ENCODE measurements at places on chromosomes 12 and 14. TPM values are rescaled to one million over a fixed set of nuclear protein-coding genes. Genes with fewer than 3 reads are reported as not detected.

The PTPRB gene
- total RNA-seq = 1.1 TPM

The TMEM132C gene
- total RNA-seq = not detected

The IL26 gene
- not detected for total RNA-seq

The PGF gene
- 3.5 TPM for total RNA-seq

The GPR68 gene
- 0.07 TPM for total RNA-seq

The PROX2 gene
- not detected for total RNA-seq

The RNASE3 gene
- total RNA-seq = not detected

The KRT86 gene
- 41.1 TPM for total RNA-seq

The P2RX7 gene
- not detected for total RNA-seq

The BHLHE41 gene
- total RNA-seq = 0.57 TPM

The NGB gene
- total RNA-seq = not detected

The C1S gene
- total RNA-seq = 36.8 TPM

The SLC25A21 gene
- 1.6 TPM for total RNA-seq

The BATF gene
- total RNA-seq = not detected

The ARHGEF40 gene
- 12.9 TPM for total RNA-seq

The CCER1 gene
- total RNA-seq = not detected

The MIP gene
- 0.20 TPM for total RNA-seq

The CCDC177 gene
- not detected for total RNA-seq

The SERPINA9 gene
- total RNA-seq = not detected

The RNASE2 gene
- not detected for total RNA-seq

The TMCC3 gene
- total RNA-seq = 1.0 TPM

The GCH1 gene
- total RNA-seq = 3.5 TPM

The DNAJC22 gene
- total RNA-seq = 19.2 TPM

The EIF2S3B gene
- 0.82 TPM for total RNA-seq

The TESPA1 gene
- total RNA-seq = not detected

The IFNG-AS1 gene
- not detected for total RNA-seq

The ADSS1 gene
- total RNA-seq = 5.8 TPM

The ALDH1L2 gene
- 3.3 TPM for total RNA-seq

The SMOC1 gene
- total RNA-seq = 15.6 TPM

The ASCL1 gene
- not detected for total RNA-seq

The EXOC3L4 gene
- 0.94 TPM for total RNA-seq

The BAG5 gene
- total RNA-seq = 25.0 TPM

The DLGAP5 gene
- total RNA-seq = 33.9 TPM

The HOXC12 gene
- total RNA-seq = not detected

The KLHL33 gene
- not detected for total RNA-seq

The NKX2-1 gene
- 0.06 TPM for total RNA-seq

The KRT83 gene
- 5.4 TPM for total RNA-seq

The KRT80 gene
- 58.9 TPM for total RNA-seq
